ENCODE measurements at places on chromosomes 2 and 18.

GRCh38 chr18:48419277-48420022 is 10.3 kb upstream of the ZBTB7C start:
- no peak for DNase-seq

DNA sequence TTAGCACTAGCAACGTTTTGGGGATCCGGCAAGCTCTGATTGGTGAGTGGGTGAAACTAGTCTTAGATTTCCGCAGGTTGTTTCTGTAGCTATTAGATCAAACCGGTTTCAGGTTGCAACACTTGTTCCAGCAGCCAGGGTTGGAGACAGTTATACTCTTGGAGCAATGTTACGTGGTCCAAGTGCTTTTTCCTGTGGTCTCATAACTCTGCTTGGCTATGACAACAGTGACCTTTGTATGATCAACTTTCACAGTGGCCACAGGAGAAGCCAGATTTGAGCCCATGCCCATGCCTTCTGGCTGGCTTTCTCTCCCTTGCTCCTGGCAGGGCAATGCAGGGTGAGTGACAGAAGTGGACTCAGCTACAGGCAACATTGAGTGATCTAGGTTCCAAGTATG is 84.5 kb upstream of the TAF1B start:
- DNase-seq = no peak

GRCh38 chr2:225103737-225104141 is 61.5 kb upstream of the DOCK10 start:
- no peak for DNase-seq

DNA sequence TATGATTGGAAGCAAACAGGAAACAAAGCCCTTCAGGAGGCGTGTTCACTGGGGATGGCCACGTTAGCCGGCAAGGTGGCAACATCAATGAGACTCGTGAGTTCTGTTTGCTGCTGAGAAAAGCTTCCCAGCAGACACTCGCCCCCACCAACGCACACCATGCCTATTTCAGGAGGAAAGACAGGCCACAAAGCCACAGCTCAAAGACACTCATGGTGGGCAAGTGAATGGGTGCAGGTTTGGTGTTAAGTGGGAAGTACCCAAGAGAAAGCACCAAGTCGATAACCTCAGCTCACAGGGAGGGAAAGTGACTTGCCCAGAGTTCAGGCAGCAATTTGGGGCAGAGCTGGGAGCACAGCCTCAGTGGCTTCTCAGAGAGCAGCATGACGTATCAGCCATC is 10.5 kb upstream of the MTERF4 start:
- no peak for DNase-seq

DNA sequence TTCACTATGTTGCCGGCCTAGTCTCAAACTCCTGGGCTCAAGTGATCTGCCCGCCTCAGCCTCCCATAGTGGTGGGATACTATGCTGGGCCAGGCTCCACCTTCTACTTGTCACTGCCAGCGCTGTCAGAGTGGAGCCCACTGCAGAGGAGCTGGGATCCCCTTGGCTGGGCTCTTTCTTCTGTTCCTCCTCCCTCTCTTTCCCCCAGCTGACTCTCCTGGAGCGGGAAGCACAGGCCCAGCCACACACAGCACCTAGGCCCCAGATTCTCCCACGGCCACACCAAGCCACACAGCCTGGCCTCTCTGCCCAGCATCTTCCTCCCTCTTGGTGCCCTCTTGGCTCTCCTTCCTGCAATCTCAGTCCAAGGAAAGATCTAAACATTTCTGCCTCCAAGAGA is 3.7 kb upstream of the GAREM2 start:
- DNase-seq = no peak

GRCh38 chr2:39094717-39095363 is 26.0 kb downstream of the SOS1 start:
- no peak for DNase-seq

GRCh38 chr18:79677221-79677620 is 2.4 kb upstream of the CTDP1 start:
- DNase-seq = no peak

- no peak for DNase-seq
Measured at GRCh38 chr2:177691177-177691576, 298.6 kb downstream of the AGPS start.
